ENCODE measurements at places on chromosomes 12 and 14.
A peak's percentile ranks its signal among the peaks of the same experiment; 100 is the strongest.

GRCh38 chr12:23816394-23816851 lies 133.0 kb downstream of the SOX5 start:
- no peak for DNase-seq

DNA sequence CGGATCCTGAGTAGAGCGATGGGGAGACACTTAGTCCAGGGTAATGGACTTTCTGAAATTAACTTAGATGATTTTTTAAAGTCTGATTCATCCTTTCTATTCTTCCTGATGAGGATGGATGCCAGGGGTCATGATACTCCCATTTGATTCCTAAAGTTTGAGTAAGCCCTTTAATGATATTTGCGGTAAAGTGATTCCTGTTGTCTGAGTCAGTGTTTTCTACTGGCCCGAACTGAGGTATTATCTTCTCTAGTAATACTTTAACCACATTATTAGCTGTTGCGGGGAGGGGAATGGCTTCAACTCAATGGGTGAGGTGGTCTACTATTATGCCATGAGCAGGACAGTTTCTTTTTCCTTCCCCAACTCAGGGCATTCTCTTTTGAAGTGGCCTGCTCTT lies 111.6 kb downstream of the RIN3 start:
- DNase-seq: no peak

DNA sequence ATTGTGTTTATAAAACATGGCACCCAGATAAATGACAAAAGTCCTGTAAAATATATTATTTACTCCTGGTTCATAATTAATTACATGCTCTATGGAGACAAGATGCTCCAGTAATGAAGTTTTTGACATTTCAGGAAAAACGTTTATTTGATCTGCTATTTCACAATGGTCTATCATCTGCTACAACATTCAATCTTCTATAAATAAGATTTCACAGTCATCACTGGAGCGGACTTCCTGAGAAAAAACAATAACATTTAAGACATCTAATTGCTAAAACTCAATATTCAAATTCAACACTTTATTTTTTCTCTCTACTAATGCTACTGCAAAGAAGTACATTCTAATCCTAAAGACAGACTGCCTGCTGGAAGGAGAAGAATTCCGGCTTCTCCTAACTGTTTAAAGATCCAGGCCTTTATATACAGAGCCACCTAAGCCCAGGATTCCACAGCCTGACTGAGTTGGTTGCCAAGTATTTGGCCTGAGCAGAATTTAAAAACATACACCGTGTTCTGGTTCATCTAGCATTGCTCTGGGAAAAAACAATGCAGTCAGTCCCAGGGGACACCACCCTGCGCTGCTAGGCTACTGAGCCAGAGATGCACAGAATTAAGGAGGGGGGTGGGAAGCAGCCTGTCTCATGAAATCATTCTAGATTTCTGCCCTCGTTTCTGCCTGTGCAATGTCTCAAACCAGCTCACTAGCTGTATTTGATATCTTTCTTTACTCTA lies 58.0 kb downstream of the TMTC1 start:
- peak; percentile 45 for DNase-seq

GRCh38 chr12:106211973-106212372 lies 35.8 kb downstream of the CKAP4 start:
- no peak for DNase-seq

DNA sequence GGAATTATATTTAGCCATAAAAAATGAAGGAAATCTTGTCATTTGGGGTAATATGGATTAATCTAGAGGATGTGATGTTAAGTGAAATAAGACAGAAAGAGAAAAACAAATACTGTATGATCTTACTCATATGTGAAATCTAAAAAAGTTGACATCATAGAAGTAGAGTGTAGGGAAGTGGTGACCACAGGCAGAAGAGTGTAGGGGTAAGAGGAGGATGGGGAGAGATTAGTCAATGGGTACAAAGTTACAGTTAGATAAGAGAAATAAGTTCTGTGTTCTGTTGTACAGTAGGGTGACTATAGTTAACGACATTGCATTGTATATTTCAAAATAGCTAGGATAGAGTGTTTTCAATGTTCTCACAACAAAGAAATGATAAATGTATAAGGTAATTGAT lies 87.0 kb downstream of the TSHR start:
- DNase-seq: no peak

- DNase-seq: no peak
Measured at GRCh38 chr12:8813572-8814357, 8.7 kb upstream of the A2ML1 start.

DNA sequence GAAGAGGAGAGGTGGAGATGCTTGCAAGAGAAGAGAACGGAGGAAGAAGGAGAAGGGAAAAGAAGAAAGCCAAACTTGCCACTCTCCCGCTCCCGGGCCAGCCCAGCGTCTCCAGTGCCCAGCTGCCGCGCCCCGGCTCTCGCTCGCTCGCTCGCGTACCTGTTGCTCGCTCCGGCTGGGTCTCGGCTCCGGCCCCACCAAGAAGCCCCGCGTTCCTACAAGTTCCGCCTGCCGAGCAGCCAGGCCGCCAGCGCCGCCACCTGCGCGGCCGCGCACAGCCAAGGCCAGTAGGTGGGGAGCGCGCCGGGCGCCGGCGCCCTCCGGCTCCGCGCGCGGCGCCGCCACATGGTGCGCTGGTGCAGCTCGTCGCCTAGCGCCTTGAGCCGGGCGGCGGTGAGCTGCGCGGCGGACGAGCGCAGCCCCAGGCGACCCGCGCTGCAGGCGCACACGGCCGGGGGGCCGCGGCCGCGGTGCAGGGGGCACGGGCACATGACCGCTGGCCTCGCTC lies 370 bp downstream of the HRK start:
- DNase-seq: no peak

- no peak for DNase-seq
Measured at GRCh38 chr14:51337520-51337919, 97.5 kb downstream of the TMX1 start.

- DNase-seq: no peak
Measured at GRCh38 chr14:54275997-54276725, 120.6 kb upstream of the CDKN3 start.

GRCh38 chr12:40691913-40692764 lies at the start of gene CNTN1:
CNTN1 (plus strand) TSS chr12:40692439.
- DNase-seq: peak; percentile 96

- no peak for DNase-seq
Measured at GRCh38 chr14:104100171-104101085, 14.9 kb downstream of the ASPG start.

GRCh38 chr14:22539831-22540230 lies 49.2 kb downstream of the DAD1 start:
- DNase-seq: no peak

DNA sequence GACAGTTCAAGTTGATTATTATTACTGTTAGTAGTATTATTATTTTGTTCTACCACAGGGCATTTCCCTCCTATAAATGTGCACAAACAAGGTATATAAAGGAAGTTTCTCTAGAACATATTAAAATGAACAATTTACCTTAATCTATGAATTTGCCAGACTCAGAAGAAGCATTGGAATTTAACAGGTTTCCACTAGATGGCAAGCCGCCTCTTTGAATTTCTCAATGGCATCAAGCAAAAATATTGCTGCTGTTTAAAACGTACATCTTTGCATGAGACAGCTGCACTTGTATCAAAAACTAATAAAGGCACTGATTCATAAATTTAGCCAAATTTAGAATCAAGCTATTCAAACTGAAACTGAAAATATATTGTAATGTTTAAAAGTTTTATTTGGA lies 34.6 kb upstream of the MIS18BP1 start:
- peak; percentile 11 for DNase-seq

DNA sequence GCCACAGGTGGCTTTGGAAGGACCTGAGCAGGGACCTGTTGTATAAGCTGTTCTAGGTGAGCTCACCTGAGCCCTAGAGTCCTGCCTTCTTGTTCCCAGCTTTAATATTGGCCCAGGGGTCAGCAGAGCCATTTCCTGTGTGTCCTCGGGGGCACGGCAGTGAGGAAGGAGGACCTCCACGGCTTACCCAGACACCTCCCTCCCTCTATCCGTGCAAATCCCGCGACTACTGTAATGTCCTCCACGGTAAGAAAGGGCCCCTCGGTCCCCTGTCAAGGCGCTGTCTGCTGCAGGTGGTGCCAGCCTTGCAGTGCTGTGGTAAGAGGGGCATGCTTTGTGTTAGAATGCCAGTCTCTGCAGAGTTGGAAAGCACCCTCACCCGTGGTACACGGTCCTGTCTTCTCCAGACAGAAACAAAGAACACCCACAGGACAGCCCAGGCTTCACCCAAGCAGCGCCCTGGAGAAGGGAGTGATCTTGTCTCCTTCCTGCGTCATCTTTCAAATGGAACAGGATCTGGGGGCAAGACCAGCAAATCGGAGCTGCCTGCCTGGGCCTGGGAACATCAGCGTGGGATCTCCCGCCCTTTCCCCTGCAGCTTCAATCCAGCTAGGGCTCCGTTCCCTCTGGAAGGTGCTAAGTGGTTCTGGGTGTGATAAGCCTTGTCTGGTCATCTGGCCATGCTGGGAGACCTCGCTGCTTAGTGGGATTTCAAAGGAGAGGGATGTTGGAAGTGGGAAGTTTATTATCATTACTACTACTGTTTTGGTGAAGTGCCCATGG lies 20.2 kb upstream of the FZD10 start:
- DNase-seq: no peak

DNA sequence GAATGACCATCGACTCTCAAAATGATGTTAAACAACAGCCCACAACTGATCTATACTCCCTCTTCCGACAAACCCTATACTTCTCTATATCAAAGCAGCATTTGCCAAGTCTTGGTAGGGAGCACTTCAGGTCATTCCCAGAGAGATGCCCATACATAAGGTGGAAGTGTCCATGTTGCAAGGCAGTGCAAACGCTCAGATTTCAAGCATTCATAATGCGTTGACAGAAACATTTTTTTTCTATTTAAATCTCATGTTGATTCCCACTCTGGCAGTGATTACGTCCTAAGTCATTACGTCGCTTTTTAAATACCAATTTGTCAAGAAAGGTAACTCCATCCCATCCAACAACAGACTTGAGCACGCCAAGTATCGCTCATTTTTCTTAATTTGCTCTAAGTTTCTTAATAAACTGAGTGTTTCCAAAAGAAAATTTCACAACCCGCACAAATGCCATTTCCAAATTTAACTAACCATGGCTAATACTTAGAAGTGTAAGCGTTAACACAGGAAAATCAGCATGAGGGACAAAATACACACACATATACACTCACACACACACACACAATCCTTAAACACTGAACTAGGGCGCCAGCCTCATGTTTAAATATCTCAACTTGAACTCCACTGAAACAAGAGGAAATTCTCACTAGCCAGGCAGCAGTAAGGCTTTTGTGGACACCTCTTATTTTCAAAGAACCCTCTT lies 1.1 kb downstream of the GXYLT1 start:
- DNase-seq: no peak

GRCh38 chr14:63611078-63611477 lies 30.6 kb downstream of the WDR89 start:
- no peak for DNase-seq

DNA sequence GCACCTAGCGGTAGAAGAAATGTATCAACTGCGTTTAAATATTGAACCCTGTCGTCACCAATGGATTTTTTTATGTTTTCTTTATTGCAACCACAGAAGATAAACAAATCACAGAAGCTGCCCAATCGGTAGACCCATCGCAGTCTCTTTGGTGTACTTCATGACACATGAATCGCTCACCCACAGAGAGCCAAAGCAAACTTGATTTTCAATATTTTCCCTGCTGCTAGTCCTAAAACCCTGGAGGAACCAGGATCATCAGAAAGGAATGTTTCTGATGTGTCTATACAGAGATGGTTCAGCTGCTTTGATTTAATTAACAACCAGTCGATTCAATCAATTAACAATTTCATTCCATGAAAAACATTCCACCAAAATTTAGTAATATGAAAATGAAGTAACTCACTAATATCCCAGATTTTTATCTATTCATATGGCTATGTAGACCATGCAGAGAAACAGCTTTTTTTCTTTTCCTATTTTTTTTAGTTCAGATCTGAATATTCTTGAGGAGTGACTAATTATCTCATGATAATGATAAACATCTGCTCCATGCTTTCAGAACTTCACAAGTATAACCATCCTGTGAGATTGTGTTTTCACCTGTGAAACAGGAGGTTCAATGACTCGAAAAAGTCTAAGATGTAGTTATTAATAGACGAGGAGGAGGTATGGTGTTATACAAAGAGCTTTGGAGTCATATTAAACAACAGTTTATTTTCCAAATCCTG lies 46.1 kb downstream of the DIO2 start:
- no peak for DNase-seq

GRCh38 chr12:62438098-62438692 lies 28.4 kb upstream of the MON2 start:
- DNase-seq: peak; percentile 91

GRCh38 chr12:48985901-48986300 lies 7.8 kb downstream of the WNT1 start:
- no peak for DNase-seq

- peak; percentile 70 for DNase-seq
Measured at GRCh38 chr12:124837958-124838803, 25.5 kb downstream of the SCARB1 start.

DNA sequence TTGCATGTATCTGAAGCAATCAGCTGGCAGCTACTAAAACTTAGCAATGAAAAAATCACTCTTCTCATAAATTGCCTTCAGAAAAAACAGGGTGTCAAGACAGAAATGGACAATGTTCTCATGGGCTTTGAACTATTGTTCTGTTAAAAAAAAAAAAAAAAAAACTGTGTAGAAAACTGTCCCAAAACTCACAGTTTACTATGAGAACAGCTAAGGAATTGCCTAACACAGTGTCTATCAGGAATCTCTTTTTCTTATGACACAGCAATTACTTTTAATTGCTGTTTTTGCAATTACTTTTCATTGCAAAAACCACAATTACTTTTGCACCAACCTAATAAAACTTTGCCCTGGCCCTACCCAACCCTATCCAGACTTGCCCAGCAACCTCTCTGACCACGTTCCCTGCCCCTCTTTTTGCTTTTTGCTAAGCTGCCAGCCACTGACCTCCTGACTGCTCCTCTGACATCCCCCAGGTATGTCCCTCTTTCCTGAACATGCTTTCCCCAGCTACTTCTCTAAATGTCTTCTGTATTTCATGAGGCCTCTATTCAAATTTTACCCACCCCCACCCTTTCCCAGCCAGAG lies 68.0 kb upstream of the SLCO1C1 start:
- no peak for DNase-seq

DNA sequence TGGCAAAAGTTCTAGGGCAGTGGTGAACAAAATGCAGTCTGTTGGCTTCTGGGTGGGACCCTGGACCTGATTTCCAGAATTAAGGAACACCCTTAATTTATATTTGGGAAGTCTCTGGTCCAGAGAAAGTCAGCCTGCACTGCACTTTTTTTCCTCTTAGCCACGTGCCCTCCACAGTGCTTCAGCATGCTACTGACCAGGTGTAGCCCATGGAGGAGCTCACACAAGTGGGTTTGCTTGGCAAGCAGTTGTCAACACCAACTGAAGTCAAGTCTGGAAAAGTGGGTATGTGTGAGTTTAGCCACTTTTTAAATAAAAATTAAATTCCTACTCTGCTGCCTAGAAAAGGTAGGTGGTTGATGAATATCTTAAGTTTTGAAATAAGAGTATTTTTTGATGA lies 111.3 kb downstream of the DAAM1 start:
- DNase-seq: no peak

GRCh38 chr12:94146166-94146936 lies 2.0 kb upstream of the PLXNC1 start:
- DNase-seq: no peak

Measured in head of caudate nucleus (tissue), 42 donors.